Lung (tissue), 17 donors: ENCODE measurements at places on chromosomes 13 and 19.

DNA sequence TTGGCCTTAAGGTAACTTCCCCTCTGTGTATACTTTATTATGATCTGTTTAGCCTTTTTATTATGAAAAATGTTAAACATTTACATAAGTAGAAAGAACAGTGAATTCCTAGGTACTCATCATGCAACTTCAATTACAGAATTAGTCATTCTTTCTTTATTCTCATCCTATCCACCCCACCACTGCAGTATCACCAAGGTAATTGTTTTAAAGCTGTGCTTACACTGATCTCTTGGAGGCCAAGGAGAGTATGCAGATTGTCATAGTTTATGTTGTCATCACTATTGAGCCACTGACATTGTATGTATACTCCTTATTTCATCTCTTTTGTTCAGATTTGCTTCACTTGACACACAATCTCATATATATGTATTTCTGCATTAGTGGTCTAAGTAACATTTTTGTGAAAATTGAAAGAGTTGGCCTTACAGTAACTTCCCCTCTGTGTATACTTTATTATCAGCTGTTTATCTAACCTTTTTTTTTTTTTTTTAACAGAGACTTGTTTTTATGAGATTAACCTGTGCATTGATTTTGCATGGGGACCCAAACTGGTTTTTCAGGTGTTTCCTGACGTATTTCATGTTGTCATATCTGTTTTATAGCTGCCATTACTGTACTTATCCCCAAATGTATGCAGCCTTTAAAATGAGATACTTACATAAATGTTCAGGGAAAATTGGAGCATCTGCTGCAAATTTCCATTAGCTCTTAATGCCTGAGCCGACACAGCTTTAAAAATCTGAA lies 4.5 kb downstream of the ZNF507 start:
- DNase-seq = no peak

GRCh38 chr13:96093296-96094006 lies 3.5 kb downstream of the HS6ST3 start:
- DNase-seq = no peak

GRCh38 chr19:14408491-14409145 lies 10.5 kb downstream of the DDX39A start:
- no peak for DNase-seq

DNA sequence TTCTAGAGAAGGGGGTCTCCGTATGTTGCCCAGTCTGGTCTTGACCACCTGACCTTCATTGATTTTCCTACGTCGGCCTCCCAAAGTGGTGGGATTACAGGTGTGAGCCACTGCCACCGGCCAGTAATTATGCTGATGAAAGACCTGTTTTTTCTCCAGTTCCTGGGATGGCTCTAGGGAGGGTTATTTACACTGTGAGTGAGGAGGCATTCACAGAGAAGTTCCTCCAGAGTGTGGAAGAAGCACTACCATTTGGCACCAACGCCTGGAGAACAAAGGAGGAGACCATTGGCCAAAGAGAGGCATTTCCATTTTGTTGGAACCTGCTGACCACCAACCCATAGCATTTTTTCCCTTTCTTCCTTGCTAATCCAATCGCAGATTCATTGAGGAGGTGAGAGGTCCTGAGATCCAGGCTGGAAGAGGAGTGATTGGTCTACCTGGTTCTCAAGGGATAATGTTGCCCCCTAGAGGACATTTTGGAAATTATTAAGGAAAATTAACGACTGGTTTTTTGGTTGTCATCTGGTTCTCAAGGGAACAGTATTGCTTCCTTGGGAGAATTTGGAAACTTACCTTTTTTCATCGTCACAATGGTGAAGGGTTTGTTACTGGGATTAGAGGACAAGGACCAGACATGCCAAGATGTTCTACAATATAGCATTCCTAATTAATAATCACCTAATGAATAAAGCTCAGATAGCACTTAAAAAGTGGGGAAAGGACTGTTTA lies 5.5 kb upstream of the SAE1 start:
- DNase-seq = peak; percentile 84

DNA sequence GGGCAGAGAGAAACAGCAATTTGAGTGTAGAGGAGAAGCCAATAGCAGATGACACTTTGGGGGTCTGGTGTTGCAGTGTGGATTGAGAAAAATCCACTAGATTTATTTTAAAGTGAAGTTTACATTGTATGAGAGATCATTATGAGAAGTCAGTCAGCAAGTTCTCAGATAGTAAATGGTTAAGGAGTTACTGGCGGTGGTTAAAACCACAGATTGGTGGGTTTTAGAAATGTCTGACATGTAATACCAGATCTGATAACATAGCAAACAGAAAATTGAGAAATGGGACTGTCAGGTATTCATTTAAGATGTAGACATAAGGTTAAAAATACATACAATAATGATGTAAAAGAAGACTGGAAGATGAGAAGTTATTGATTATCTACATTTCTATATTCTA lies 7.2 kb downstream of the ABHD13 start:
- no peak for DNase-seq

DNA sequence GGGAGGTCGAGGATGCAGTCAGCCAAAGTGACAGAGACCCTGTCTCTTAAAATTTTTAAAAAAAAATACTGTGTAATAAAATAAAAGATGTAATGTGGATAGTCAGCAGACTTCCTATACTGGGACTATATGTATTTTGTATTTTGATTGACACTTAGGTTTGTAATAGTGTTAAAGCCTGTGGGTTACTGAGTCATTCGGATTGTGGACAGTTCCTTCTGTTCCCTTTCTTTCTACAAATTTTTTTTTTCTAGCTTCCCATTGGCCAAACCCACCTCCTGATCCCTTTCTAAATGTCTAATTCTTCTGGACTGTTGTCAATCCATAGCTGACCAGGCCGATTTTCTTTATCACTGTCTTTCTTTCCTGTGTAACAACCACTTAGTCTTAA lies 108.0 kb downstream of the DNAJC3 start:
- no peak for DNase-seq

DNA sequence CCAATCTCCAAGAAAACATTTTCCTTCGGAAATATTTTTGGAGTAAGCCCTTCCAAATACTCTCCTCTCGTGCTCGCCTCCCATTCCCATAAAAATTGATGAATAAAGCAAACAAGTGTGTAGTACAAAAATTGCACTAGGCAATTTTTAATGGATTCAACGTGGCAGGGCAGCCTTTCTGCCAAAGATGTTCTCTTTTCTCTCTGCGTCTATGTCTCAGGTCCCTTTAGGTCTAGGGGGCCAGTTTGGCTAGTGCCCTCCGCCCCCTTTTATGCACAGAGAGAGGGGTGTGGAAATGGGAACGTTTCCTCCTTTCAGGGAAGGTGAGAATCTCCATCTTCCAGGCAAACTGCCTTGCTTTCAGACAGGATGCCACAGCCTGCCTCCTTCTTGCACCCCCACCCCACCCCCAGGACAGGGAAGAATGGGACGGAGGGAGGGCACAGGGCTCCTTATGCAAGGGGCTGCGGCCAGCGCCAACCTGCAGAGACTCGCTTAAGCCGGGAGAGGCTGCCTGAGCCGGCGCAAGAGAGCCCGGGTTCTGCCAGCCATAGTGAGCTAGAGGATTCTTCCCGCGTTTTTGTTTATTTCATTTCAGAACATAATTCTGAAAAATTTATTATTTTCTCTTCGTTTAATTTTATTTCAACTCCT lies 2.7 kb upstream of the ZIC2 start:
- DNase-seq = no peak

GRCh38 chr13:92941167-92941566 lies 285.4 kb upstream of the GPC6 start:
- DNase-seq = no peak

- DNase-seq = no peak
Observed at GRCh38 chr13:21047591-21048282, 13.6 kb downstream of the LATS2 start.

- no peak for DNase-seq
Observed at GRCh38 chr13:98232456-98232855, 55.4 kb upstream of the RNF113B start.

GRCh38 chr13:114118511-114119123 lies 13.8 kb downstream of the RASA3 start:
- peak; percentile 83 for DNase-seq

GRCh38 chr13:23673354-23673753 lies 103.1 kb downstream of the TNFRSF19 start:
- DNase-seq = peak; percentile 97

DNA sequence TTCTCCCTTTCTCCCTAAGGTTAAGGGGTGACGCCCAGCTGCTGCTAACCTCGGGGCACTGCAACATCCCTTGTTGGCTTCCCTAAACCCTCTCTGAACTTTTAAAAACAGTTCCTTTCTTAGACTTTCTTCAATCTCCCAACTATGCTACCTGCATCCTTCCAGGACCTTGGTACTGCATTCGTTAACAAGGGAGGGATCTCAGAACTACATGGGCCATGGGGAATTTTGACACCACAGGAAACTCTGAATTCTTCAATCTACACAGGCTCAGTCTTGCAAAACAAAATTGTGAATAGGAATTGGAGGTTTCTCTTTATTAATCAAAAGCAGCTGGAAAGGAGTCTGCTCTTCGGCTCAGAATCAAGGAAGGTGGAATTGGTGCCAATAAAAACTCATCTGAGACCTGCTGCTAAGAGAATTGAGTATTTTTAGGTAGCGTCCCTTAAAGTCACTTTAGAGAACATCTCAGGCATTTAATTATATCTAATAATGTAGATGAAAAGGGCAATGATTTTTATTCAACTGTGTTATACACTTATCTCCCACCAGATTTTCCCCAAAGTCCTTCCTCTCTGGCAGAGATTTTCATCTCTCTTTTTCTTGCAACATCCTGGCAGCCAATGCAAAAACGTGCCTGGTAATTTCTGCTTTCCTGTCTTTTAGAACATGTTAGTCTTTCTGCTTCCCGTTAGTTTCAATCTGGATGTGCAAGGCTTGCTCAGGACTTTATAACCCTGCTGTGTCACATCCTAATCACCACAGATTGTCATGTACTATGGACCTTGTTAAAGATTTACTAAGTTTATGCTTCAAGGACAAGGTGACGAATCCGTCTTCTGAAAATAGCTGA lies 69.1 kb upstream of the SLC15A1 start:
- peak; percentile 80 for DNase-seq

GRCh38 chr19:47802521-47803043 lies 1.8 kb downstream of the TPRX1 start:
- DNase-seq = no peak

DNA sequence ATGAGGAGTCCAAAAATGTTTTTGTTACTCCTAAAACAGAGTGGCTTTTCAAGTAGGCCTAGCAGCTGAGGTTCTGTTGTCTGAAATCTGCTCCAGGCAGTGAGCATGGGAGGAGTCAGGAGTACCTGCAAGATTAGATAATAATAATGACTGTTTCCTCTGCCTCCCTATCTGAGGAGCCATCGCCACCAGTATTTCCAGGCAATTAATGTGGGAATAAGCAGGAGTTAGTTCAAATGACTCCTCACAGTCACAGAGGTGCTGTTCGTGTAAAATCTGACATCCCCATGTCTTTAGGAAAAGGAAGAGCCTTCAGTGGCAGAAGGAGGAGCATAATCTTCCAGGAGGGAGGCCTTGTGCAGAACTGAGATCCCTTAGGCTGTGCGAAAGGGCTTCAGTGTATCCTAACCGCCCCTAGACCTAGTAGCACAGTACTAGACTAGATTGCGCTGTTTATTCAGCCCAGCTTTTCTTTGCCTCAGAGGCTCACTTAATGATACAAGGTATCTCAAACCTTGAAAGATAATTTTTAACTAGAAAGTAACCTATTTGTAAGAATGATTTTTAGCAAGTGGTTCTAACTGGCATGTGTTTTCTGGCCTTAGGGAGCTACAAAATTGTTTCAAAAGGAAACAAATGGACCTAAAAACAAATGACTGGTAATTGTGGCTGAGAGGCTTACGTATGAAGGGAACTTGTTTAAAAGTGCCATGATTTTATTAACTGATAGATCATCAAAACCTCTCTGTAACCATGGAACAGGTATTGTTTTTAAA lies 49.0 kb downstream of the FREM2 start:
- DNase-seq = peak; percentile 15

- no peak for DNase-seq
Observed at GRCh38 chr13:109694972-109695371, 91.4 kb downstream of the IRS2 start.

GRCh38 chr13:51619614-51620013 lies 35.4 kb downstream of the WDFY2 start:
- no peak for DNase-seq

DNA sequence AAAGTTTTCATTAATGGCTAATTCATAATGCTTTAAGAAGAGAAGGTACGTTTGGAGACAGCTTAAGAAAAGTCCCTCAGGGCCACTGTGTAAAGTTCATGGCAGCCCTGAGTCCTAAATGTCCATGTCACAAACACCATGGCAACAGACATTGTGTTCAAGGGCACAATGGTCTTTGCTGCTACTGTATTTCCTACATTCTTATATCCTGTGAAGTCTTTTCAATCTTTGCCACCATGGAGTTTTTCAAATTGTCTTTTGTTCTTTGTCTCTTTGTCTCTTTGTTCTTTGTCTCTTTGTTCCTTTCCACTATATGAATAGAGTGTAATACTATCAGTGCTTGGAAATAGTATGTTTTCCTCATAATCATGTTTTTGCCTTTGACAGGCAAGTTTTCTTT lies 178.8 kb downstream of the VWA8 start:
- DNase-seq = no peak

DNA sequence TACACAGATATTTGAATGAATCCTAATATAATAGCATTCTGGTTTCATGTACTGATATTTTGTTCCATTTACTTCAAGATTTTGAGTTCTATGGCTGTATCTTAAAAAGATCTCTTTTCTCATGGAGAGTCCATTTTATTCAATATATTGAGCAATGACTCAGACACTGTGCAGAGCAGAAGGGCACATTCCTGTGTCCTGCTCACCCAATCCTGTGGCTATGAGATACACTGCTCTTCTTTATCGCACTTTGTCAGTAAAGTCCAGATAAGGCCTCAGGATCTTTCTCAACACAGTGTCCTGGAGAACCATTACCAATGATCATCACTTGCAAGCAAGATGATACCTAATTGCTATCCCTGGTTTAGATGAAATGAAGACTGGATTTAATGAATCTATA lies 155.0 kb downstream of the CYSLTR2 start:
- no peak for DNase-seq

DNA sequence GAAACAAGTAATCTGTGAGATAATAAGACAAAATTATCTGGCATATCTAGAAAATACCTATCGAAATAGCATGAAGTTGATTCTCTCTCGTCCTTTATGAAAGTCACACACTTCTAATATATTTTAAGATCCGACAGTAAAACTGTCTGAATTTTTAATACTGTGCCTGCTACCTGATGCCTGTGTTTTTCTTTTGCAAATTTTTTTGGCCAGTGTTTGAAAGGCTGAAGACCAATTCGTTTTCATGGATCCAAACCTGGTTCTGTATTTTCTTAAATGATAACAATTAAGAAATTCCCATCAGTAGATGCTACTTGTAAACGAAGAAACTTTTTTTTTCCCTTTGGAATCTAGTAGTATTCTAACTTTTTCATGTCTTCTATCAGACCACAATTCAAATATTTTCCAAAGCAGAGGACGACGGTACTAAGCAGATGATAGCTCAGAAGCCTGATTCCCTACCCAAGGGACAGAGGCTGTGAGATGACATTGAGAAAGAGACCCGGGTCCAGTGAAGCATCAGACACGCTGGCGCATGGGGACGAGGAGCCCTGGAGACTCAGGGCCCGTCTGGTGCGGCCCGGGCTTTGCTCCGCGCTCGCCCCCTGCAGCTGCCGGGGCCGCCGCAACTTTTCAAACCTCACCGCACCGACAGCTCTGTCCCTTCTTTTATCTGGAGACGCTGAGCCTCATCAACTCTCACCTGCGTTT lies 49.5 kb upstream of the PABPC3 start:
- peak; percentile 11 for DNase-seq
